Inflammatory macrophage treated with lipopolysaccharide for 1 hour (primary cell): ENCODE measurements at places on chromosomes 6 and 20.

- peak; percentile 71 for DNase-seq
These were observed 623 bp upstream of the MRPS26 start for GRCh38 chr20:3045042-3045815.

- no peak for DNase-seq
These were observed 131.8 kb downstream of the VEGFA start for GRCh38 chr6:43901733-43902230.

DNA sequence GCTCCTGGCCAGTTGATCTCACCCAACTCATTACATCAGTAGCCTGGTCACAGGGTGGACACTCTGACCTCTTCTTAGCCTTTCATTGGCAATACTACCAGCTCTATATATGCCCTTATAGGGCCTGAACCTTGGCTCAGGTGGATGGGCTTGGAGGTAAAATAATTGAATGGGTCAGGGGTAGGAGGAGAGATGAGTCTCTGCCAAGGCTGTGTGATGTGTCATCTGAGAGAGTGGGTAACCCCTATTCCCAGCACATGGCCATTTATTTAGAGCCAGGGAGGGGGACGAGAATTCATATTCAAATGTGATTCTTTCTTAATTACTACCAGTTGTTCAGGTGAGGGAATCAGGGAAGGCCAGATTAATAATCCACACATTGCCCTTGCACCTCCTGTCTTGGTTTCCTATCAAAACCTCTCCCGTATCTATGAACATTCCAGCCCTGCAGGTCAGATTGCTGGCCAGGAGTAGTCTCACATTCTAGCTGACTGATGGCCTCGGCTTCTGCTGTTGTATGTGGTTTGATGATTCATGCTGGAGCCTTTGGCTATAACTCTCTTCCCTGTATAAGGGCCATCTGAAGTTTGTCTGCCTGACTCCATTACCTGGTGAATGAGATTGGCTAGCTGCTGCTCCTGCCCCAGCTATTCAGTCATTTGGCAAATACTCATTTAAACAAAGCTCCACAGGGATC is 13.4 kb downstream of the C20orf173 start:
- DNase-seq = no peak

DNA sequence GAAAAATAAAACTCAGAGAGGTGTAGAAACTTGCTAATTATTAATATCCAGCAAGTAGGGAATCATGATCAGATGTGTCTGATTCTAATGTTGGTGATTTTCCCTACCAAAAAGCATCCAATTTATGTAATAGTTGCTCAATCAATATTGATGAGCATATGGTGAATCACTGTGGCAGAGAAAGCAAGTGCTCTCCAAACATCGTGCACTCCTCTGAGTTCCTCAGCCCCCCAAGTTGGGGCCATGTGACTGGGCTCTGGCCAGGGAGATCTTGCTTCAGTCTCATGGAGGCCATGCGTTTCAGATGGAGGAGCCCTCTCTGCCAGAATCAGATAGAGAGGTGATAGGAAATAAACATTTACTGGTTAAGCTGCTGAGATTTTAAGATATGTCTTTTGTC is 133.2 kb upstream of the LY86 start:
- DNase-seq = no peak

DNA sequence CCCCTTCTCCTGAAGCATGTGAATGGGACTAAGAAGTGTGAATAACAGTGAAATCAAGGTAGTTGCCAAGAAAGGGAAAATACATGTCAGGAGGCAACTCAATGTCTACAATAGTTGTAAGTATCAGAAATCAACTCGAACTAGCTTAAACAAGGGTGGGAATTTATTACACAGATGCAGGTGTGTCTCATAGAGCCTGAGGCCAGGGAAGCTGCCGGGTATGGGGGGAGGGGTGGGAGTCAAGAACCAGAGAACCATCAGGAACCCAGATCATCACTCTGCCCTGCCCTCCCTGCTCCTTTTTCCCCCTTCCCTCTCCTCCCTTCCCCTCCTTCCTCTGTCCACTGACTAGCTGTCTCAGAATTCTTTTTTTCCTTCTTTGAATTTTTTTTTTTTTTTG is 34.9 kb upstream of the BMP6 start:
- no peak for DNase-seq

DNA sequence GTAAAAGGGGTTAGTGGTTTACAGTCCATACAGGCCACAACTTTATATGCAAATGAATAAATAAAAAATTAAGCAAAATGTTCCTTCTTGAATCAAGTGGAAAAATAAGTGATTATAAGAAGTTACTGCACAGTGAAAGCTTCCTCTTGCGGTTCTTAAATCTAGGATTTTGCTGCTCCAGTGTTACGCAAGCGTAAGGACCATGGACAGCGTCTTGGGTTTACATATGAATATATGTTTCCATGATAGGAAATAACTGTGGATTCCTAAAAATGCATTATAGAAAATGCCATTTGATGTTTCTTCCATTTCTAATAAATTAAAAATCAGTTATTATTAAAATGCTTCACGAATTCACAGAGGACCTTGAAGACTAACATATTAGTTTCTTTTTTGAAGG is 176.6 kb upstream of the POU3F2 start:
- DNase-seq = peak; percentile 54

DNA sequence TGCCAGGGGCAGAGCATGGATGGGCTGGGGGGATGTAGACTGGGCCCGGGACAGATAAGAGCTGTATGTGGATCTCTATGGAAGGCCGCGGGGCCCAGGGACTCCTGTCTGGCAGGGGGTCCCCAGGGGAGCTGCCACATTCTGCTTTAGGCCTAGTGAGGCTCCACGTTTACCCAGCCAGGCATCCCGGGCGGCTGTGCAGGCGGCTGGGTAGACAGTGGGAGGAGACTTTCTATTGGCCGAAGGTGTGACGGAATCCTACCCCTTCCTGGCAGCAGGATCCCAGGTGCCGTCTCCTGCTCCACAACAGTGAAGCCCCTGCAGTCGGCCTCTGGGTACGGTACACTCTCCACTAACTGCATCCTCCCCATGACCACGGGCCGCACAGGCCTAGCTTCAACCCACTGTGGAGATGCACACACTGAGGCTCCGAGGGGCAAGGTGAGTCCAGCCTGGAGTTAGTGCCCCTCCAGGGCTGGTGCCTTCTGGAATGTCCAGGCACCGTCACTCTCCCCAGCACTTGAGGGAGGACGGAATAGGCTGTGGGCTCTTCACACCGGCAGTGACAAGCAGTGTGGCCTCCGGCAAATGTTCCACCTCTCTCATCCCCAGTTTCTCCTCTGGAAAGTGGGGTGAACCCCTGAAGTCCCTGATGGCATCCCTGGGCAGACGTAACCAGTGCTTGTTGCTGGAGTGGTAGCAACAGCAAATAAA is 36.8 kb upstream of the ZBP1 start:
- no peak for DNase-seq

- no peak for DNase-seq
These were observed 126.8 kb downstream of the HIVEP1 start for GRCh38 chr6:12138936-12139335.

GRCh38 chr6:148559848-148560433 is 186.9 kb upstream of the UST start:
- peak; percentile 45 for DNase-seq

GRCh38 chr20:45510242-45510862 is 5.1 kb downstream of the SPINT3 start:
- peak; percentile 86 for DNase-seq

DNA sequence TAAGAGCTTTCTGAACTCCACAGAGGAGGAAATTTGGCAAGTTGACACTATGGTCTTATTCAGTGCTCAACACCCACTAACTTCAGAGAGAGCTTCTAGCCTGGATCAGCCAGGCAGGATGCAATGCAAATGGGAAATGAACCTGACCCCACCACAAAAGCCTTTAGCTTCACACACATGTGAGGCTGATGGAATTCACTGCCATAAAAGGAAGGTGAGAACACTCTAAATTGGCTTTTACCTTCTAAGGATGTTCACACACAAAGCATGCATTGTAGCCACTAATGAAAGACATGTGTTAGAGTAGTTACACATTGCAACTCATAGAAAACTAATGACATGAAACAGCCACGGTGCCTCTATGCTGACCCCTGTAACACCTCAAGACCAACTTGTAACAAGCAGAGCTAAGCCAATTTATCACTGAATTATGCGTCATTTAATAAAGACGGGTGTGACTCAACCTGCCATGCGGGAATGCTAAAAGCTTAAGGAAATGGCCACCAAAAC is 262.1 kb downstream of the HACE1 start:
- DNase-seq = no peak

- no peak for DNase-seq
These were observed 5.3 kb downstream of the HLA-B start for GRCh38 chr6:31351401-31352309.

GRCh38 chr20:35463455-35464300 is 8.3 kb downstream of the CEP250 start:
- DNase-seq = peak; percentile 30

- DNase-seq = no peak
These were observed 21.3 kb downstream of the NHSL1 start for GRCh38 chr6:138477913-138478539.

GRCh38 chr6:35213824-35214756 is at the start of gene SCUBE3:
Gene SCUBE3, plus strand, starts transcription at chr6:35213956. Its CDS starts 463 bp downstream, at chr6:35214419.
- DNase-seq = peak; percentile 26

DNA sequence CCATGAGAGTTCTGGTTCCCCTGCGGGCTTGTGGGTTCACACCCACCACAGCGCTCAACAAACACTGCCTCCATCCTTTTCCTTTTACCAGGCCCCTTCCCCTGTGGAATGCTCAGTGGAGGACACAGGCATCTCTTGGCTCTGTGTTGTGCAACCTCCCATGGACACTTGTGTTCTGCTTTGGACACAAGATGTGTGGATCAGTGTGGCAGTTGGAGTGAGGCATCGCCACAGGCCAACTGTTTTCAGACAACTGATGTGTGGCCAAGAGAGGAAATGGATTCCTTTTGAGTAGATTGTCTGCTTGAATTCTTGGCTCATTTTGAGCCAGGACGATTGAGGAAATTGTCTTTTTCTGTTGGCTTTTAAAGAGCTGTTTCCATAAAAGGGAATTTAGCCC is 26.8 kb downstream of the CST8 start:
- no peak for DNase-seq

DNA sequence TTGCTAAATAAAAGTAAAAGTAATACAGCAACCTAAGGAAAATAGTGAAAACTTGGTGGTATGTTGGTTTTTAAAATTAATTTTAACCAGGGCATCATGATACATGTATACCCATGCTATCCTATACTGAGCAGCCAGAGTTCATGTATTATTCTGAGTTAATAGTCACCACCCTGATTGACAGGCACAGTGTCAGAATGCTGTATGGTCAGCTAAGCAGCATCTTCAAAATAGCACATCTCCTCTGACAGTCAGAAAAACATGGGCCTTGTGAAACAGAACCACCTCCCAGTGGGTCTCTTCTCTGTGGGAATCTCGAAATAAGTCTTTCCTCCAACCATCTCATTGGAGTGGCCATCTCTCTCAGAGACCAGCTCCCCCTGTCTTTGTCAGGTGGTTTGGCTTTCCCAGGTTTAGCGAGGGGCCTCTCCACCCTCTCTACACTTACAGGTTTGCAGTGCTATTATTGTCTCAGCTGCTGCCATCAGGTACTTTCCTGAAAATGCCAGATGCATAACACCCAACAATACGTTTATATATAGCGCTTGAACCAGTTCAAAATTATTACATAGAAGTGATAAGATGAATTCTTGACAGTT is 47.1 kb upstream of the RNF8 start:
- DNase-seq = no peak

- no peak for DNase-seq
These were observed 586.6 kb upstream of the BTBD3 start for GRCh38 chr20:11331096-11331495.

DNA sequence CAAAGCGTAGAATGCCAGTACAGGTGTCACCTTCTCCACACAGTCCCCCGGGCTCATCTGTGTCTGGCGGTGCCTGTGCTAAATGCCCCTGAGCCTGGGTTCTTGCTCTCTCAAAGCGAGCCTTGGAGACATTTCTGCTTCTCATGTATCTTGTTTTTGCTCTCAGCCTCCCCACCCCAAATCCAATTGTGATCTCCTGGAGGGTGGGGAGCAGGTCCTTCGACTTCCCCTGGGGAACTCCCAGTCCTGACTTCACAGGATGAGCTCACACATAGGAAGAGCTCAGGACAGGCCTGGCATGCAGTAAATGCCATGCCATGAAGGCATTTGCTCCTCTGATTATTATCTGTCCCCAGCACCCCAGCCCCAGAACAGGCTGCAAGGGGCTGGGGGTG is 58.1 kb downstream of the NOL4L start:
- peak; percentile 78 for DNase-seq

DNA sequence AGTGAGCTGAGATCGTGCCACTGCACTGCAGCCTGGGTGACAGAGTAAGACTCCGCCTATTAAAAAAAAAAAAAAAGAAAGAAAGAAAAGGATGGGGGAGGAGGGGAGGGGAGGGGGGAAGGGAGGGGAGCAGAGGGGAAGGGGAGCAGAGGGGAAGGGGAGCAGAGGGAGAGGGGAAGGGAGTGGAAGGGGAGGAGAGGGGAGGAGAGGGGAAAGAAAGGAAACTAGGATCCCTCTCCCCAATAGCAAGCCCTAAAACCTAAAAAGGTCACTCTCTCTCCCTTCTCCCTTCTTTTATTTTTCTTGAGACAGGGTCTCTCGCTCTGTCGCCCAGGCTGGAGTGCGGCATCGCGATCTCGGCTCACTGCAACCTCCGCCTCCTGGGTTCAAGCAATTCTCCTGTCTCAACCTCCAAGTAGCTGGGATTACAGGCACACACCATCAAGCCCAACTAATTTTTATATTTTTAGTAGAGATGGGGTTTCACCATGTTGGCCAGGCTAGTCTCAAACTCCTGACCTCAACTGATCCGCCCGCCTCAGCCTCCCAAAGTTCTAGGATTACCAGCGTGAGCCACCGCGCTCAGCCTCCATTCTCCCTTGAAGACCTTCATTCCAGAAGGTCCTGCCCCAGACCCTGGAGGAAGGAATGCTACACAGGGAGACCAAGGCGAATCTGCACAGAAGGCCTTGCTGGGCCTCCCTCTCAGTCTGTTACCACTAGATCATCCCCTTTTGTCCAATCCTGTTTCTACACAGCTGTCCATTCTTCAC is 45.8 kb upstream of the PIM1 start:
- DNase-seq = no peak

- DNase-seq = no peak
These were observed 2.2 kb upstream of the ID1 start for GRCh38 chr20:31602779-31603441.

GRCh38 chr20:1696521-1697209 is 39.1 kb upstream of the SIRPG start:
- DNase-seq = no peak

- DNase-seq = no peak
These were observed 2.4 kb upstream of the GPX5 start for GRCh38 chr6:28523241-28523622.
